Stimulated activated CD4-positive, alpha-beta T cell treated with anti-CD3 and anti-CD28 coated beads, Interleukin-1b, Interleukin-23, amount 100 ng/mL, for 48 hours (primary cell): ENCODE measurements at places on chromosomes 7 and 10.

DNA sequence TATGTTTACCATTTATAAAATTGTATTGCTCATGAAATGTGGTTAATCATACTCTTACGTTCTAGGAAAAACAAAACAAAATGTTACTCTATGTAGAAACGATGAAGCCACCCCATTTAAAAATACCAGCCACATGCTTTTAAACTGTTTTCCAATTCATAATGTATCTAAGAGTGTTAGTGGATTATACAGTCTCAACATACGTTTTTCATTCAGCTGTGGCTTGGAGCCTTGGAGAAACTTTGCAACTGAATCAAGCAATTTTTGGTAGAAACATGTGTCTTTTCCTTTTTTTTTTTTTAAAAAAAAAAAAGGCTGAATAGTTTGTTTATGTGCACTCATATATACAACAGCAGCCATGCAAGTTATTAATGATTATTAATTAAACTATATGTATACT is 378.0 kb upstream of the SEMA3D start:
- DNase-seq, result no peak

DNA sequence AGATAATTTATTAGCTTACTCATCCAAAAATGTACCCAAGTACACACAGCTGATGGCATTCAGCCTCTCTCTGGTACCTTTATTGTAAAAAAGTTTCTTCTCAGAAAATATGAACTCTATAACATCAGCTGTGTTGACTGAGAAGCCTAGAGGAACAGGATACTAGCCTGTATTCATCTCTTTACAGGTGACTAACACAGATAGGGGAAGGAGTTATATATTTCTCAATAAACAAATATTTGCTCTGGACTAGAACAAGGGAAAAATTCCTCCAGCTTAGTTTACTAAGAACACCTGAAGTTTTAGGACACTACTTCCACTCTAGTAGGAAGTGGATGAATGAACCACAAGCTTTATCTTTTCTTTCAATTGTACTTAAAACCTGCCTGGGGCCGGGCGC is 67.8 kb downstream of the ZNF248 start:
- no peak for DNase-seq

DNA sequence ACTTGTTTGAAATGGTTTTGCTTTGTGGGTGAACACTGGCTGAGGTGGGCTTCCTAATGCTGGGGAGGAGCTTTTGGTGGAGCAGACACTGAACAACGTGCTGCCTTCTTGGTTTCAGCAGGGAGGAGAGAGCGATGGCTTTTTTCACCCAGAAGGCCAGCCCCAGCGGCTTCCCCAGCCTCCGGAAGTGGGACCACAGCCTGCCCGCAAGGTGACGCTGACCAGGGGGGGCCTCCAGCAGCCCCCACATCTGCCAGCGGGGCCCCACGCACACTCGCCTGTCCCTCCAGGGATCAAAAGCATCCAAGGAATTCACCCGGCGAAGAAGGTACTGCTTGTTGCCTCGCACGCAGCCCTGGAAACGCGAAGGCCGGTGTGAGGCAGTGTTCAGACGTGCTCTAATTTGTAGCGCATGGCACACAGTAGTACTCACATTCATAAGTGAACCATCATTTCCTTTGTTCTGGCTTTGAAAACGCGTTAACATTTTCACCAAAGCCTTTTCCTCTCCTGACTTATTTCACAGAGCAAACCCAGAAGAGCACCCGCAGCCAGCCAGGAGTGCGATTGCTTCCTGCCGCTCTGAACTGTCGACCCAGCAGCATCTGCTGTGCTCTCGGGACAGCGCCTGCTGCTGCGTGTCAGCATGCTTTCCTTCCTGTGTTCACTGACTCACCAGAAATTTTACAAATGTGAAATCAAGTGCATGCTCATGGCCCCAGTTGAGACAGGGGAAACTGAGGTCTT is 48.4 kb downstream of the SHH start:
- peak; percentile 68 for DNase-seq

- no peak for DNase-seq
Observed at GRCh38 chr7:20596653-20597052, 18.8 kb upstream of the ABCB5 start.

- DNase-seq, result no peak
Observed at GRCh38 chr7:93307131-93307660, 75.0 kb downstream of the VPS50 start.

DNA sequence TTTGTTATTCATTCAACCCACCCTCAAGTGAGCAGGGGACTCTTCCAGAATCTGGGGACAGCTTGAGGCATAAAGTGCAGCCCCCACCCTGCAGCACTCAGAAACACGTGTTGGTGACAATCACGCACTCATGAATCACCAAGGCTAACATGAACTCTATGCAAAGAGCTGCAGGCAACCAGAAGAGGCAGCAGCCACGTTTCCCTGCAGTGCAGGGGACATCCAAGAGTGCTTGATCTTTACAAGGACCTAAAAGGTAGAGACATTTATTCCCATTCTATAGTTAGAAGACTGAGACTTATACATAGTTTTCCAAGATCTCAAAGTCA is 135.2 kb upstream of the GDF10 start:
- DNase-seq, result no peak

GRCh38 chr10:51162002-51162401 is 87.7 kb downstream of the PRKG1 start:
- no peak for DNase-seq

- no peak for DNase-seq
Observed at GRCh38 chr7:107408349-107408748, 61.5 kb upstream of the GPR22 start.

DNA sequence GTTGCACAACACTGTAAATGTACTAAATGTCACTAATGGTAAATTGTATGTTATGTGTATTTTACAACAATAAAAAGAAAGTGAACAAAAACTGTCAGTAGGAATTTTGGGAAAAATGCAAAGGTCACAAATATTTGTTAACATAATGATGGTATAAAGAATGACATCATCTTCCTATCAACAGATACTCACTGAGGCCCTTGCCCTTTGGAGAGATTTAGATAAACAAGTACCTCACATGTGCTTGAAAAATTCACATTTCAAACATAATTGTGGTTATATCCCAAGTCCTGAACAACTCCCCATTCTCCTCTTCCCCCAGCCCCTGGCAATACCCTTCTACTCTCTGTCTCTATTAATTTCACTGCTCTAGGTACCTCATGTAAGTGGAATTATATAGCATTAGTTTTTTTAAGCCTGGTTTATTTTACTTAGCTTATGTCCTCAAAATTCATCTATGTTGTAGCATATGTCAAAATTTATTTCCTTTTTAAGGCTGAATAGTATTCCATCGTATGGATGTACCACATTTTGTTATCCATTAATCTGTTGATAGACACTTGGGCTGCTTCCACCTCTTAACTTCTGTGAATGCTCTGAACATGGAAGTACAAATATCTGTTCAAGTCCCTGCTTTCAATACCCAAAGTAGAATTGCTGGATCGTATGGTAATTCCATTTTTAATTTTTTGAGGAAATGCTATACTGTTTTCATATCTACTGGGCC is 90.5 kb downstream of the WIPF3 start:
- DNase-seq, result no peak

DNA sequence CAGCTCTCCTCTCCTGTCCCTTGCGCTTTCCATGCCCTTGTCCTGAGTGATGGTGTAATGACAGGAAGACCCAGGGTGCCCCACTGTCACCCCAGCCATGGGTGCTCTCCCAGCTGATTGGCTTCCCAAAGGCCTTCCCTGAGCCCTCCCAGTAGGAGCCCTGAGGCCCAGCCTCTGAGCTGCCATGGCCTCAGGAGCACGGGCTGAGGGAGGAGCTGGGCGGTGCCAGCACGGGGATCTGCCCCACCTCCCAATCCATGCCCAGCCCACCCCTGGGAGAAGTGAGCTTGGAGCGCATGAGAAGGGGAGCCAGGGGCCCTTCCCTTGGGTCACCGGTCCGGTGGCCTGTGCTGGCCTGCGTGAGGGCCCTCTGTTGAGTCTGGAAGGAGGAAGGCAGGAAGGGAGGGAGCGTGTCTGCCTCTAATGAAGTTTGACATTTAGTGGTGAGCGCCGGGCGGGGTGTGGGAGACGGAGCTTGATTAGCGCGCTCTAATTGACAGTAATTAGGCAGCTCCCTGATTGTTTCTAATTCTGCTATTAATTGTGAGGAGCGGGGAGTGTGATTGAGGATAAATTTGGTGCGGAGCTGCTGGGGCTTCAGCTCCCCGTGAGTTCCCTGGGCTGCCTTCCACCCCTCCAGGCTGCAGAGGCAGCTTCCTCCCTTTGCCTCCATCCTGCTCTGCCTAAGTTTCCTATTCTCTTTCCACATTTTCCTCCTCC is 28.3 kb downstream of the GBX1 start:
- DNase-seq, result no peak

- DNase-seq, result no peak
Observed at GRCh38 chr10:78196396-78196795, 162.7 kb downstream of the RPS24 start.

GRCh38 chr10:7122561-7122960 is 288.3 kb downstream of the SFMBT2 start:
- DNase-seq, result no peak

- DNase-seq, result no peak
Observed at GRCh38 chr10:126114884-126115555, 218.7 kb downstream of the FANK1 start.
